ENCODE measurements at places on chromosomes 3 and 15. TPM values are rescaled to one million over a fixed set of nuclear protein-coding genes. Genes with fewer than 3 reads are reported as not detected.
A peak's percentile ranks its signal among the peaks of the same experiment; 100 is the strongest.

Gene MCF2L2
- 1.1 TPM for total RNA-seq

DNA sequence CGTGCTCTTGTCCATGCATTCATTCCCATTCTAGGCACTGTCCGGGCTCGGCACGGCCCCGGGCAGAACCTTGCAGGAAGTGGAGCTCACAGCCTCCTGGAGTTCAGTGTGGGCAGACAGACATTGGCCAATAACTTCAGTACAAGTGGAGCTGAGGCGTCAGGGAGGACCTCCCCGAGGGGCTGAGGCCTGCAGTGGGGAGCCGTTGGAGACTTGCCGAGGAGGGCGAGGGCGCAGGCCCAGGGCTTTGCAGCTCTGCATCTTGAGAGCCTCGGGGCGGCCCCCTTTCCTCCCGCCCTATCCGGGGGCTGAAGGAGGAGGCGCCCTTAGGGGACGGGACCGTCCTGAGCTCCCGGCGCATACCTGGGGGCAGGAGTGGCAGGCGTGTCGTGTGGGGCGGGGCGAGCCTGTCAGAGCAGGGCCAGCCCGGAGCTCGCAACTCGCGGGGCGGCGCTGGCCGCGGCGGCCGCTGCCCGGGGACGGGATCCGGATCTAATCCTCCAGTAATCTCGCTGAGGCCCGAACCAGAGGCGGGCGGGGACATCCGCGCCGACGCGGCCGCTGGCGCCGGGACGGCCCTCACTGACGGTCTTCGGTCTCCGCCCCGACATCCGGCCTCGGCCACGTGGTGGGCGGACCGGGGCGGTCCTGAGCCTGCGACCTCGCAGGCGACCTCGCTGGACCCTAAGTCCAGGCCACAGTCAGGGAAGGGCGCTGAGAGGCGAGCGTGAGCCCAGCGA lies at the start of gene ACY1:
ACY1 (plus strand) TSS at position 698 of the 740 bp plus-strand sequence. CDS start 530 bp downstream, outside the sequence.
- DNase-seq: peak; percentile 79

DNA sequence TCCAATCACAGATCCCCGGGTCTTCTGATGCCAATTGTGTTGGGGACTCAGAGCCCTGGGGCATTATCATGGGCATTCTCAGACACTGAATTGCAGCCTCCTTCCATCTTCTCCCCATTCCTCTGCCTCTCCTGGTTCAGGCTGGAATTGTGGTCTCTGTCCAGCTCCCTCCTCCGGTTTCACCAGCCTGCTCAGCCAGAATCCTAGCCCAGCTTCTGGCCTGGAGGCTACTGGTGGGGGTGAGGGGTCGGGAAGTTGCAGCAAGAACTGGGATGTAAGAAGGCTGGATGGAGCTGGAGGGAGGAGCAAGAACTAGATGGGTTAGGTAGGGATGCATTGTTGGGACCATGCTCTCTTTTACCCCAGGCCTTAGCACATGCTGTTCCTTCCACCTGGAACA lies 53.5 kb downstream of the TLE3 start:
- no peak for DNase-seq

DNA sequence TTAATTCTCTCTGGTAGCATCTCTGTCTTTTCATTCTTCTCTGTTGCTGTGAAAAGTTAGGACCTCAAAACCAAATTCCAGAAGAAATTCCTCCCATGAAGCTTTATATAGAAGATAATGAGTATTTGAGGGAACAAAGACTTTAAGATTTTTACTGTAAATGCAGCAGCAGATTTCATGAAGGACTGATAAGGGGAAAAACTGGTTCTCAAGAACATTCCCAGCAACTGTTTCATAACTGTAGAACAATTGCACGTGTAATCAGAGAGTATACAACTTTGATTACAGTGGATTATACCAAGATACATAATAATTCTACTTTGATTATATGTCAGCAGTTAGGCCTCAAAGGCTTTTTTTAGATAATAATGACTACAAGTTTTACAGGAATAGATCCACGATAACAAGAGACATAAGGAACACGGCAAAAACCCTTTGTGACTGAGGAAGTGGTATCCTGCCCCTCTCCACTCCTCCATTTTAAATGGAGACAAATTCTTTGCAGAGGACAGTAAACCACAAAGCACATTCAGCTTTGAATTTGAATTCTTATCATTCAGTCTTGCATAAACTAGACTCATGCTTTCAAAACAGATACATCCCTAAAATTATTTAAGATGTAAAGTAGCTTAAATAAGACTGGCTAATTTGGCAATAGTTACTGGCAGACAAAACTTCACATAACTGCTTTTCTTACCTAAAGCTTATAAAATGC lies 42.9 kb upstream of the DIPK2A start:
- no peak for DNase-seq

DNA sequence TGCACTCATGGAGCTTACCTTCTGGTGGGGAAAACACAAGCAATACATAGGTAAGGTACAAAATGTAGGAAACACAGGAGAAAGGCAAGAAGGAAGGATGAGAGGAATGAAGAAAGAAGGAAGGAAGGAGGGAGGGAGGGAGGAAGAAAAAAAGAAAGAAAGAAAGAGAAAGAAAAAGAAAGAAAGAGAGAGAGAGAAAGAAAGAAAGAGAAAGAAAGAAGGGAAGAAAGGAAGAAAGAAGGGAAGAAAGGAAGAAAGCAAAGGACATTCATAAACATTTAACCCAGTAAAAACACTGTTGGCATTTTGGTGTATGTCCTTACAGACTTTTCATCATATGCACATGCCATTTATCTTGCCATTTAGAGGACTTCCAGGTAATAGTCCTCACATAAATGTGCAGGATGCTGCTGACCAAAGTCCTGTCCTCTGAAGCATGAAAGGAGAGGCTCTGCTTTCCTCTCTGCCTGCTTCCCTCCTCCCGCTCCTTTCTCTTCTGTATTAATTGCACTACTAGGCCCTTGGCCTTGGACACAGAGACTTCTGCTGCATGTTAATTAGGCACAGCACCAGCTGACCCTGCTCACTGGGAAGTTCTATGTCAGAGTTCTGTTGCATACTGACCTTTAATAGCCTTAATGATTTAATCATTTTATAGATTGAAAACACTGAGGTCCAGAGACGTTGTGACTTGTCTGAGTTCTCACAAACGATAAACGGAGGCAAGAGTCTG lies 29.7 kb upstream of the NDUFB4 start:
- no peak for DNase-seq

DNA sequence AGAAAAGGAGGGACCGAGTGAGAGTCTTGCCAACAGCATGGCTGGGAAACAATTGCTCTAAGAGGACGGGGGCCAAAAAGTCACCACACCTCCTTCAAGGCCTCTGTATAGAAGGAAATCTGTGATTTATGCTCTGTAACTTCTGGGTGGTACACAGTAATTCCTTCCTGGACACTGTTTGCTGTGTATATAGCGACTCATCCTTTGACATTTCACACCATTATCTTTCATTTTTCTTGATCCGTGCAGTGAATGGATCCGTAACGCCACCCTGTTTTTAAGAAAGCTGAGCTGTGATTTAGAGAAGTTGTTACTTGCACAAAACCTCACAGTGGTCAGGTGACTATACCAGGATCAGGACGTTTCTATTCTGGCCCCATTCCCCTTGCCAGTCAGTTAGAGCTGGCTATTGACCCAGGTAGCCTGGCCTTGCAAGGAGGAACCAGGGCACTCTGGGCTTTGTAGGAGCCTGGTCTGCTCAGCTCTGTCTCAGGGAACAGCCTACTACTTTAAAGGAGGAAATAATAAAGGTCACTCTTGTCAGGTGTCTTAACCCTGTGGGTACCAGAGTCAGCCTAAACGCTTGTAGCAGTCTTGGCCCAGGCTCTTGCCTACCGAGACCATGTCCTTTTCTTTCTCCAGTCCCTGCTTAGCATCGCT lies 86.5 kb upstream of the MYZAP start:
- DNase-seq: no peak

DNA sequence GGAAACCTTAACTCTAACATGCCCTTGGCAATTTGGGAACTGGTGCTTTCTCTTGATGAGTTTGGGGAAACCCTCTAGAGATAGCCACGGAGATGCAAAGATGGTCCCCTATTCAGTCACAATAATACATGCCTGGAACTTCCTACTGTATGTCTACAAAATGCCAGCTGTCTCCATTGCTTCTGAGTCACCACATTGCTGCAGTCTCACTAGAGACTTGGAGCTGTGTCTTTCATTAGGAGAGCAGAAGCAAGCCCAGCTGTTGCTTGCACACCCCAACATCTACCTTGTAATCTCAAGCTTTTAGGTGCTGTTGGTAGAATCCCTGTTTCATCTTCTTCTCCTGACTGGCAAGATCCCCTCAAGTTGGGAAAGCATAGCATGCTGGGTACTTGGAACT lies 261.0 kb downstream of the ADAMTSL3 start:
- no peak for DNase-seq

DNA sequence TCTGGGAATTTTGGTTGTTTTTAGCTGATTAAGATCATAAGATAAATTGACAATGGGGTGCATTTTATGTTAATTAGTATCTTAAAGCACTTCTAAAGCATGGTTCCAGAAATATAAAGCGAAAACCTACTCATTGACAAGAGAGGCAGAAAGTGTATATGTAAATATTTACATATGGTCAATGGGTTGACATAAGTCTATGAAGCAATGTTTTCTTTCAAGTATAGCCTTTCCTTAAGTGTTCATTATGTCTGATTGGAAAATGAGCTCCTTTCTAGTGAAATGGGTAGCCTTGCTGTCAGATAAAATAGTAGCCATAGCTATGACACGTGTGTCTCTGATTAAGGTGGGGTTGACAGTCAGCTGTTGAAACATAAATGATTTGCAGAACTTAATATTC lies 365.2 kb upstream of the AGTR1 start:
- DNase-seq: no peak
